Stimulated activated CD8-positive, alpha-beta memory T cell treated with anti-CD3 and anti-CD28 coated beads, Interleukin-4, amount 100 ng/mL, for 1 hour (primary cell): ENCODE measurements at places on chromosomes 2 and 18.

- DNase-seq = no peak
Observed at GRCh38 chr2:177882501-177882900, 190.1 kb downstream of the PDE11A start.

GRCh38 chr2:72956050-72956395, 38.7 kb downstream of the EMX1 start:
- no peak for DNase-seq

DNA sequence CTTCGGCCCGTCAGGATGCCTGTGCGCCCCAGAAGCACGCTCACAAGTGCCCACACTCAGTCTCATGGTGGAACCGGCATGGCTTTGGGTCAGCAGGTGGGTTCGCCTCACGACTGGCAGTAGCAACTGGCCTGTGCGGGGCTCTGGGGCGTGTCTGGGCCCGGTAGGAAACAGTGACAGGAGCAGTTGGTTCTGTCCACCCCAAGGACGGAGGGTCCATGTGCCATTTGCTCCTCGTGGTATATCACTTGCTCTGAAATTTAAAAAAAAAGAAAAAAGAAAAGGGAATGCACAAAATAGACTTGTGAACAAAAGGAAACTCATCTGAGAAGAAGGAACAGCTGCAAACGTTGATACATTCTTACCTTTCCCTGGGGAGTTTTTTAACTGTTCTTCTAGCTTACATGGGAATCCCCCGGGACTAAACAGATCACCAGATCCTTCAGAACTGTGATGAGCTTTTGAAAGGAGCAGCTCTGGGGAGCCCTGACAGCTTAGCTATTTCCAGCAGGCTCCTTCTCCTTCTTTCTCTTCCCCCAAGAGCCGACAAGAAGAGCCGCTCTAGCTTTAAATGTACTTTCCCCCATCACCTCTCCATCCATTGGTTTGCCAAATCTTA, 42.8 kb downstream of the TRAPPC12 start:
- no peak for DNase-seq

DNA sequence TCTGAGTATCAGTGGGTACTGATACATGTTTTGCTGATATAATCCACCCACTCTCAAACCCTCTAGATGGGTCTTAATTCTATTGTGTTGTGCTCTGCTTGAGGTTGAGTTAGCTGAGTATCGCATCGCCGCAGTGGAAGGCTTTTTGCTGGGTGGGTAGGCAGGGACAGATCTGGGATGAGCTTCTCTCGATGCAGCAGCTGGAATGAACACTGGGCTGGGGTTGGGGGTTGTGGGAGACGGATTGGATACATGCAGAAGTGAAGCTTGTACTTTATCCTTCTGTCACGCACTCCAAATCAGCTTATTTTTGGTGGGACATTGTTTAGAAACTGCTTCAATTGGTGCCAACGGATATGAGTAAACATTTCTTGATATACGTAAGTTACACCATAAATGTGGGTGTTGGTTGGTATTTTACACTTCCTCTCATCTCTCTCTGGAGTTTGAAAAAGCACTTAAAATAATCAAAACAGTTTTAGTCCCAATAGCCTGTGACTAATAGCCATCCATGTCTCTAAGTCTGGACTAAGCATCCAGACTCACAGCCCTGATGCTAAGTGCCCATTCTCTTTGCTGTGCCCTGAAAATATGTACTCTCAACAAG, 107.1 kb downstream of the POLE4 start:
- no peak for DNase-seq

DNA sequence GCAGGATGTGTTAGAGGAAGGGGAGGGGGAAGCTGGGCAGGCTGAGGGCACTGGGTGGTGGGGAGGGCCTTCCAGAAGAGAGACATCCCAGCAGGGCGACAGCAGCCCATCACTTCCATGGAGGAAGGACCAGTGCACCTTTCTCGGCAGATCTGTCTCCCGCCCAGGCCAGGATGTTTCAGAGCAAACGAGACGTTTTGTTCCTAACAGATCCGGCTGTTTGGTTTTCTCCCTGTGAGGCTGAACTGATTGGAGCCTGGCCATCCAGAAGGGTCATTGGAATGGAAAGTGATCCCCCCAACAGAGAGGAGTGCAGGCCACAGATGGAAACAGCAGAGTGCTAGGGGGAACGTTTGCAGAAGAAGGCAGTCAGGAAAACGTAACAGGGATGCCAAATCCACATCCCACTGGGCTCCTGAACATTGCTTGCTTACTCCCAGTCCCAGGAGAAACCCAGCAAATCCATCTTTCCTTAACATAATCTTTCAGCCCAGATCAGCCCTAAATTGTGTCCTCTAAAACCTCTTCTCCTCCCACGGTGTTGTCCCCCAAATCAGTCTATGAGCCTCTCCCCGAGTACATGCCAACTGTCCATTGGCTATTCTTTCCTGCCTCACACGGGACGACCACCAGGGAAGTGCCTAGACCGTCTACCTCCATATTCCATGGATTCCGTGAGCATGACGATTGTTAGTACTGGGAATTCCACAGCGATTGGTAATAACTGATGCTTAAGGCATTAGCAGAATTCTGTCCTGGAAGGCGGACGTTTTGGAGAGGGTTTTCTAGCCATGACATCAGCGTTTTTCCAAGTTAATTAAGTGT, 126.8 kb downstream of the SEPTIN10 start:
- no peak for DNase-seq

DNA sequence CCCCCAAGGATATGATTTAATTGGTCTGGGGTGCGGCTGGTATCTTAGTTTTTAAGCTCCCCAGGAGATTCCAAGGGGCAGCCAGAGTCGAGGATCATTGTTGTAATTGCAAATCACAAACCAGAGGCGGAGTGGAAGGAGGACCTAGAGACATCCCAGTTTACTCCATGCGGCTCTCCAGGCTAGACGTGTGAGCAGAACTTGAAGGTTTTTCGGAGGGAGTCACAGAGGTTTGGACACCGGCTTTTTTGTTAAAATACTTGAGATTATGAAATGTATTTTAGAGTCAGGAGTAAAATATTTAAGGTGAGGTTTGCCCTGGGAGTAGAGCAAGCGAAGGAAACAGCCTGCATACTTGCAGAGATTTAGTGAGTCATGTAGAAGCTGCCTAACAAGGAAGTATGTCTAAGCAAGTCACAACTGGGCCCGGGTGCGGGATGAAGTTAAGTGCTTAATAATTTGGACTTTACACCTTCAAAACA, 39.5 kb downstream of the TGOLN2 start:
- DNase-seq = no peak

GRCh38 chr2:165054652-165055051, 99.3 kb upstream of the SLC38A11 start:
- DNase-seq = no peak

GRCh38 chr18:61924550-61924949, 31.7 kb upstream of the RNF152 start:
- DNase-seq = no peak

- no peak for DNase-seq
Observed at GRCh38 chr2:7881063-7881462, 800.8 kb upstream of the ID2 start.

- no peak for DNase-seq
Observed at GRCh38 chr2:170764880-170765261, 5.3 kb upstream of the ERICH2 start.

DNA sequence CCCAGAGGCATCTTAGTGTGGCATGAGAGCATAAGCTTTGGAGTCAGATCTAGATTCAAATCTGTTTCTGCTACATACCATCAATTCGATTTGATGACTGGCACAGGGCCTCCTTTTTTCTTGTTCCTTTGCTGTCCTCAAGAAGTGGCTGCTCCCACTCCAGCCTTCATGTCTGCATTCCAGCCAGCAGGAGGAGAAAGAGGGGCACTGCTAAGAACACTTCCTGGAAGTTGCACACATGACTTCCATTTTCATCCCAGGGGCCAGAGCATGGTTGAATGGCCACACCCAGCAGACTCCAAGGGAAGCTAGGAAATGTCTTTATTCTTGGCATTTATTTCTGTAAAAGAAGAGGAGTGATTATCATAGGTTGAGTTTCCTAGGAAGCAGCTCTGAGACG, 50.4 kb downstream of the EML6 start:
- DNase-seq = no peak

GRCh38 chr2:153106802-153107477, 371.6 kb downstream of the RPRM start:
- no peak for DNase-seq

DNA sequence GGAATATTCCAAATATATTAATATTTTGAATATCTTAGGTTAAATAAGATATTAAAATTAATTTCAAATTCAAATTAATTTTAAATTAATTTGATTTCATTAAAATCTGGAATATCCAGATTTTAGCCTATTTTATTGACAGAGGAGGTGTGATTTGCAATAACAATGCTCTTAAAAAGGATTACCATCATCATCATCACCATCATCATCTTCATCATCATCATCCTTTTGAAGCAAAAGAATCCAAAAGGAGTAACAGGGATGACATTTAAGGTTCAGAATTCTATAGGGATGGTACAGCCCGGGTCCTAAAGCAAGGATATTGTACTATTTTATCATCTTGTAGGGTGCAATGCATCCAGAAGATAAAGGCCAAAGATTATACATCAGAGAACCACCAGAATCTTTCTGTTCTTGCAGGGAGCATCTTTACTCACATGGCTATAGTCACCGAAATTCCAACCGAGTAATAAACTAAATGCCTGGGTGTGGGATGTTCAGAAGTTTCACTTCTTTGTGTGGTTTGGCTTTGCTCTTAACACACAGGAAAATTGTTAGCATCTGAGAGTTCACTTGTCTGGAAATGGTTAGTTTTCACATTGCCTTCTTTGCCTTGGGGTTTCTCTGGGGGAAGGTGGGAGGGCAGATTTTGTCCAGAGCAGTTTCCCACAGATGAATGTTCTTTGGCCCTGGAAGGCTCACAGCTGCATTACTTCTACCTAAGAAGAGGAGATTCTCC, 99.1 kb upstream of the ITGA6 start:
- DNase-seq = no peak

DNA sequence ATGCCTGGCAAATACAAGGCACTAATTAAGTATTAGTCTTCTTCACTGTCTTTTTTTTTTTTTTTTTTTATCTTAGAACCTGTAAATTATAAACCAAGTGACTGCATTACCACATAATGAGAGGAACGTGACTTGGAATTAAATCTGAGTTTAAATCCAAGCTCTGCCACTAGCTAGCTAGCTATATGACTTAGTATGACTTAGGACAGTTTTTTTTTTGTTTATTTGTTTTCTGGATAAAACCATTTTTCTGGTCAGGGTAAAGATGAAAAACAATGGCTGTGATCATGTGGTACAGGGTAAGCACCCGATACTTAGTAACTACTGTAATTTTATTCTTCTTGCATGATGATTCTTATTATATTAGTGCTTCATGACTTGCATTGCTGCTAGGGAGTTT, 191.8 kb upstream of the LRRTM1 start:
- no peak for DNase-seq

DNA sequence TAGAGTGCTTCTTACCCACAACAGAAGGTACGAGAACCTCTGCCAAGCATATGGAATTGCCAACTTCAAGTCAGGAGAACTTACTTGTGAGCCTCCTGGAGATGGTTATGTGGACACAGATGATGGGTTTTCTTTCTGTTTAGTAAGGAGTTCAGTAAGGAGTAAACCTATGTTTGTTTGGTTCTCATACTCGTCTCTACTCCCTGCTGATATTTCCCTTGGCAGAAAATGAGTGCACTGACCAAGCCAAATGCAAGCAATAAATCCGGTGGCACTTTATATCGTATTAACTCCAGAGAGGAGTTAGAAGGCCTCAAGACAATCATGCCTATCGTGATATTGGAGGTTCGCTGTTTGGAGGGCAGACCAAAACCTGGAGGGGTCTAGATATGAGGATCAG, 83.2 kb upstream of the CYP1B1 start:
- DNase-seq = no peak

DNA sequence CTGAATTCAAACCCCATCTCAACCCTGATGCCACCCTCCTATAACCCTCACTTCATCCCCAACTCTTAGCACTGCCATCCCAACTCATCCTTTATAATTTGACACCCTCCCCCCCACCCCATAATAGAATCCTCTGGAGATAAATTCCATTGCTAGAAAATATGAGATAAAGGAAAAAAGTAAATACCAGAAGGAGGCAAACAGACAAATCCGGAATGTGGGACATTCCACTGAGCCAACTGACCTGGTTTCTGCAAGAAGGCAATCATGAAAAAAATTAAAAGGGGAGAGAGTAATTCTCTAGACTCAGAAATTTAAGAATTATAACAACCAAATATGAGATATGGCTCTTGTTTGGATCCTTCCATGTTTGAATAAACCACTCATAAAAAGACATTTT, 132.4 kb downstream of the CYP26B1 start:
- DNase-seq = no peak

- DNase-seq = no peak
Observed at GRCh38 chr18:65035701-65036100, 715.1 kb upstream of the CDH7 start.

DNA sequence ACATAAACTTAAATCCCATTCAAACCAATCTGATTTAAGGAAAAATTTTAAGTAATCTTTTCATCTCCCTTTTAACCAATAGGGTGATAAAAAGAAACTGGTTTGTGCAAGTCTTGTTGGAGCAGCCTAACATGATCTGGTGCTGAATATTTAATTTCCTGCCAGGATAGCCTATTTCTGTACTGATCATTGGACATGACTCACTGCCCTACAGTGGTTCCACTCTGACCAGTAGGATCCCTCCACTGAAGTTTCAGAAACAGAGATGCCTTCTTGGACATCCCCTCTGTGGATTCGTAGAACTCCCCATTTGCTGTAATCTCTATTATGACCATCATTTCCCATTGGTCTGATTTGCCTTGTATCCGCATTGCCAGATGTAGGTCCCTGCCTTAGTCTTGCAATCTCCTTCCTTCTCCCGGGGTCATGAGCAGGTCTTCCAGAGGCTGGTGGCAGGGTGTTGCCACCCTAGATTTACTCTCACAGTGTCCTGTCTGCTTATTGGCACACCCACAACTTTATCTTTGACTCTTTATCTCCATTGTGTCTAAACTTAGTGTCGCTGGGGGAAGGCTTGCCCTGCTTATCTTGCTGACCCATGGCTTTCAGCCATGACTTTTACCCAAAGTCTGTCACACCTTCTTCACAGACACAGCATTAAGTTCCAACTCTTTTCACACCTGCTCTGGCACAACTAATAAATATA, 12.3 kb upstream of the SETBP1 start:
- DNase-seq = no peak

GRCh38 chr2:134466141-134466540, 212.3 kb downstream of the MGAT5 start:
- DNase-seq = no peak

- no peak for DNase-seq
Observed at GRCh38 chr2:198135481-198135934, 331.1 kb downstream of the PLCL1 start.

DNA sequence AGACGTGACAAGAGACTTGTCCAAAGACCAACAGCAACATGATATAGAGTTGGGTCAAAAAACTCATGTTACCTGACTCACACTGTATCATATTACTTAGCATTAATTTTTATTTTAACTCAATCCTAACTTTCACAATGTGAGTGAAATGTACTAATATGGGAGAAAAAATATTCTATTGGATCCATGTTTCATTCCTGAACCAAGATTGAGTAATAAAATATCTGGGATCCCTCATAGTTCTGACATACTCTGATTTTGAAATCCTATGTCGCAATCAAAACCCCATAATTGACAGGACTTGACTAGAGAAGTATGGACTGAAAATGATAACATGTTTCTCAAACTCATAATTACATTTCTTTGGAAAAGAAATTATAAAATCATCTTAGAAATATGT, 190.4 kb downstream of the RIT2 start:
- DNase-seq = no peak
